Aorta (tissue), 5 donors: ENCODE measurements at places on chromosomes 1 and 21. TPM values are rescaled to one million over a fixed set of nuclear protein-coding genes. Genes with fewer than 3 reads are reported as not detected.

- H3K27me3 ChIP-seq = no peaks in the 10 kb centered on the region
- H3K36me3 ChIP-seq = no peaks in the 10 kb centered on the region
- no peak overlapping the region for H3K27ac ChIP-seq
- DNase-seq = no peak
These were observed 811 bp downstream of the KRTAP12-1 start for GRCh38 chr21:44681152-44681551.

DNA sequence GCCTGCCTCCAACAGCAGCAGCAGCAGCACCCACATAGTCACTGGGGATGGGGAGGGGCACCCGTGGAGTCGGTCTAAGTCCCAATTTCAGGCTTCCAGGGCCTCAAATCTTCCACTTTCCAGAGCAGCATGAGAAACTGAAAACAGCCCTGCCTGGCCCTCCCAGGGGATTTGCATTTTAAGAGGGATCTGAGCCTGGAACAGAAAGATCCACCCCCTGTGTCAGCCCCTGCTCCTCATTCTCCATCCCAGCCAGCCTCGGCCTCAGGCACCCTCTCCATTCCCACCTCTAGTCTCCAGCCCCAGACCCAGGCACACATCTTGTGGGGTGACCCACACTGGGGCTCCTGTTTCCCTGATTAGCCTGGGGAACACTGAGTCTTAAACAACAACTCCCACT, 51.8 kb downstream of the FBXO2 start:
- no peaks in the 10 kb centered on the region for H3K27me3 ChIP-seq
- H3K4me3 ChIP-seq = no peak overlapping the region
- DNase-seq = no peak
- no peaks in the 10 kb centered on the region for H3K4me1 ChIP-seq
- H3K36me3 ChIP-seq = no peaks in the 10 kb centered on the region

- no peak for DNase-seq
- no peak overlapping the region for H3K4me3 ChIP-seq
- no peaks in the 10 kb centered on the region for H3K36me3 ChIP-seq
- H3K27ac ChIP-seq = no peak overlapping the region
- H3K4me1 ChIP-seq = no peaks in the 10 kb centered on the region
These were observed 6.2 kb downstream of the ERO1B start for GRCh38 chr1:236275586-236275985.

- no peaks in the 10 kb centered on the region for H3K36me3 ChIP-seq
- no peak overlapping the region for H3K27ac ChIP-seq
- H3K4me3 ChIP-seq = no peak overlapping the region
- no peaks in the 10 kb centered on the region for H3K27me3 ChIP-seq
These were observed 155.9 kb downstream of the SLC30A10 start for GRCh38 chr1:219772265-219773036.

- H3K27me3 ChIP-seq = no peaks in the 10 kb centered on the region
- DNase-seq = no peak
- H3K27ac ChIP-seq = no peak overlapping the region
- no peaks in the 10 kb centered on the region for H3K4me1 ChIP-seq
- no peak overlapping the region for H3K4me3 ChIP-seq
- H3K36me3 ChIP-seq = no peaks in the 10 kb centered on the region
These were observed 1510.6 kb downstream of the MRPL39 start for GRCh38 chr21:24096651-24097050.

GRCh38 chr1:171083222-171083621, 7.5 kb upstream of the FMO3 start:
- DNase-seq = no peak
- H3K27me3 ChIP-seq = no peaks in the 10 kb centered on the region
- H3K4me3 ChIP-seq = no peak overlapping the region
- no peak overlapping the region for H3K27ac ChIP-seq
- no peaks in the 10 kb centered on the region for H3K36me3 ChIP-seq

The MCOLN2 gene
- total RNA-seq = 1.1 TPM
